ENCODE measurements at places on chromosomes 7 and 10.

- DNase-seq: no peak
Measured at GRCh38 chr7:138465046-138465445, 5.0 kb downstream of the TRIM24 start.

- no peak for DNase-seq
Measured at GRCh38 chr10:12098966-12099365, 30.2 kb downstream of the DHTKD1 start.

- DNase-seq: no peak
Measured at GRCh38 chr7:157895520-157896375, 558.9 kb downstream of the DNAJB6 start.

- no peak for DNase-seq
Measured at GRCh38 chr7:35993676-35994606, 159.1 kb upstream of the EEPD1 start.

GRCh38 chr7:138886501-138886917 is 88.5 kb upstream of the ATP6V0A4 start:
- DNase-seq: peak; percentile 22

DNA sequence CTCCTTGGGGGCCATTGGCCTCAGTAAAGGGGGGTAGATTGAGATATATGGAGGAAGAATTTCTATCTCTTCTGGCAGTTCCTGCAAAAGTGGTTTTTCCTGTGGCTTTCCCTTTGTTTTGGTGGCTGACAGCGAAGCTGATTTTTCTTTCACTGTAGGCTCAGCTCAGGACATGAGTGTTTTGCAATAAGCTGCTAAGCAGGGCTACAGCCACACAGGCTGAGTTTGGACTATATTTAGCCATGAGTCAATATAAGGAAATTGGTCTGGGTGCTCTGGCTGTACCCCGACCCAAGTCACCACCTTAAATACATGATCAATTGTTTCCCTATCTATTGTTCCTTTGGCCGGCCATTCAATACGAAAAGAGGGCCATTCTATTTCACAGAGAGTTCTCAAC is 212.7 kb upstream of the KCND2 start:
- DNase-seq: no peak

GRCh38 chr10:24622781-24623301 is 100.8 kb downstream of the ARHGAP21 start:
- DNase-seq: no peak

DNA sequence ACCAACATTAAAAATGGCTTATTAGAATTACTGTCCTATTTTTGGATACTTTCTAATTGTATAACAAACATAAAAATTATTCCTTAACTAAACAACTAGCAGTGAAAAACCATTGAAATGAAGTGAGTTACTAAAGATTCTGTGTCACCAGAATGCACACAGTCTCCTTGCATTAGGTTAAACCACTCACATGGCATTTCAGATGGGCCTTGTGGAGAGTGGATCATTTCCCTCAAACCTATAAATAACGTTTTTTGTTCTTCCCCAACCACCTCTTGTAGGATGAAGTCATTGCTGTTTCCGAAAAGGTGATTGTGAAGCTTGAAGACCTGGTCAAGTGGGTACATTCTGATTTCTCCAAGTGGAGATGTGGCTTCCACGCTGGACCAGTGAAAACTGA is 38.4 kb downstream of the ARID5B start:
- DNase-seq: no peak
